ENCODE measurements at places on chromosomes 2 and 18.

- no peak for DNase-seq
These were observed 43.0 kb downstream of the CCDC148 start for GRCh38 chr2:158413581-158413980.

DNA sequence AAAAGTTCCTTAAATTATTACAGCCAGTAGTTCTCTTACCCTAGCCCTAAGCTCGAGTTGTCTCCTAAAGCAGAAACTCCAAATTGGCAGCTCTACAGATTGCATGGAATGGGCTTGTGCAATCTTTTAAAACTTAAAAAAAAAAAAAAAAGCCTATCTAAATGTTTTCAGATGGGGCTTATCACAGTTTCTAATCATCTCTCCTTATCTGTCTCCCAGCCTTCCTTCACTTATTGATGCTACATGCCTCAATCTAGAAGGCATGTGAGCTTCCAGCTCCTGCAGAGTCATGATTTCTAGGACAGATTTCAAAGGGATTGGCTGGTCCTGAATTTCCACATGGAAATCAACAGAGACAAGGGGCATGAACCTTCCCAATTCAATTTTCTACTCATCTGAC is 33.1 kb upstream of the PELI1 start:
- DNase-seq: no peak

DNA sequence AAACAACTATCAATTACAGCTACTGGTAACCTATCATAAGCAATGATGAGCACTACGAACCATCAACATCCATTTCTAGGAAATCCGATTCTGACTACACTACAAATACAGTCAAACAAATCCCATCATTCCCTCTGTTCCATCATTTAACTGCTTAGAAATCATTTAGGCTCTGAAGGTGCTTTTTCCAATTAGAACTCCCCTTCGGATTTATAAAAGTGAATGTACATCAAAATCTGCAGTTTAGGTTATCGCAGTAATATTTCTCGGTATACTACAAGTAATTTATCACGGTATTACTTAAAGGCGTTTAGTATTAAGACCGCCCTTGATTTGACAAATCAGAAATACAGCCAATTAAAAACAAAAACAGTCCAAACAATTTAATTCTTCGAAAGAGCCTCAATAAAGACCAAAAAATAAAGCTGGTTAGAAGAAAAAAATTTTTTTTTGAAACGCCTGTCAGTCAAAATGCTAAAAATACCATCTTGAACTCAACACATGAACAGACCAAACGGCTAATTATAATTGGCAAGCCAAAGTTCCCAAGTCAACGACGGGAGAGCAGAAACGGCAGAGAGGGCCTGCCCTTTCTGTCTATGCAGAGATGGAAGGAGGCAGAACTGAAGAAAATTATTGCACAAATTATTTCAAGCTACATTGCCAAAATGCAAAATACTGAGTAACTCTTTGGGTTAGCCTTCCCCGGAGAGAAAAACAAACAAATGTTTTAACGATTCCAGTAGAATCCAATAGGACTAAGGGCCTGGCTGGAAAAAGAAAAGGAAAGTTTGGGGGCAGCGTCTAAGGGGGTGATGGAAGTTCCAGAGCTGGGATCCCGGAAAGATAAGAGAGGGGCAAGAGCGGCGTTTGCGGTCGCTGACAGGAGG is 1.2 kb downstream of the VPS54 start:
- no peak for DNase-seq

GRCh38 chr2:209771474-209772289 is at the start of gene UNC80:
UNC80 (plus strand) TSS chr2:209771832; CDS start chr2:209772073, 241 bp downstream.
- DNase-seq: peak; percentile 61

DNA sequence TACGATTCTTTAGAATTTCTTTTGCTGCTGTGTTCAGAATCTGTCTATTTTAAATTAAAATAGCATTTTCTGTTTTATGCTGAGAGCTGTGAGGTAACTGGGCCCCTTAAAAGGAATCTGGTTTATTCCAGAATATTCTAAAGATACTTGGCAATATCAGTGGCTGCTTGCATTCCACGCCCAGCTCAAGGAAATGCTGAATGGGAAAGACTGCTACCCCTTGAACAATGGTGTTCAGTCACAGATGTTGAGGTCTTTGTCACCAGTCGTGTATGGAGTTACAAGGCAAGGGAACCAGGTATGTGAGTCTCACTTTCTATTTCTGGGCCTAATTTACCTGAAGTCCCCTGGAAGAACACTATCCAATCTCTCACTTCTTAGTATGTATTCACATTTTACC is 377.9 kb upstream of the CDH7 start:
- no peak for DNase-seq

GRCh38 chr2:66649006-66649405 is 214.1 kb downstream of the MEIS1 start:
- no peak for DNase-seq

DNA sequence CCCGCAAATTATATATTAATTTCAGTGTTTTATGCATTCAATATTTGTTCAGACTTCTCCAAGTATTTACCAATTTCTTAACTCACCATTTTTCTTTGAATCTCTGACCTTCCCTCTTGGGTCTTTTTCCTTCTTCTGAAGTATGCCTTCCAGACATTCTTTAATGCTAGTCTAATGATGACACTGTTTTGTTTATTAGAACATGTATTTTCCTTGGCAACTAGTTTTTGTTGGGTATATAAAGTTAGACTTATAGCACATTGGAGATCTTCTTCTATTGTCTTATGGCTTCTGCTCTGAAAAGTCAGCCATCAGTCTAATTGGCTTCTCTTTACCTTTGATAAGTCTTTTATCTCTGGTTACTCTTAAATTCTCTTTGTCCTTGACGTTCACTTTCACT is 423.2 kb upstream of the NRP2 start:
- no peak for DNase-seq

- no peak for DNase-seq
These were observed 158.0 kb downstream of the ALK start for GRCh38 chr2:29763371-29763770.

DNA sequence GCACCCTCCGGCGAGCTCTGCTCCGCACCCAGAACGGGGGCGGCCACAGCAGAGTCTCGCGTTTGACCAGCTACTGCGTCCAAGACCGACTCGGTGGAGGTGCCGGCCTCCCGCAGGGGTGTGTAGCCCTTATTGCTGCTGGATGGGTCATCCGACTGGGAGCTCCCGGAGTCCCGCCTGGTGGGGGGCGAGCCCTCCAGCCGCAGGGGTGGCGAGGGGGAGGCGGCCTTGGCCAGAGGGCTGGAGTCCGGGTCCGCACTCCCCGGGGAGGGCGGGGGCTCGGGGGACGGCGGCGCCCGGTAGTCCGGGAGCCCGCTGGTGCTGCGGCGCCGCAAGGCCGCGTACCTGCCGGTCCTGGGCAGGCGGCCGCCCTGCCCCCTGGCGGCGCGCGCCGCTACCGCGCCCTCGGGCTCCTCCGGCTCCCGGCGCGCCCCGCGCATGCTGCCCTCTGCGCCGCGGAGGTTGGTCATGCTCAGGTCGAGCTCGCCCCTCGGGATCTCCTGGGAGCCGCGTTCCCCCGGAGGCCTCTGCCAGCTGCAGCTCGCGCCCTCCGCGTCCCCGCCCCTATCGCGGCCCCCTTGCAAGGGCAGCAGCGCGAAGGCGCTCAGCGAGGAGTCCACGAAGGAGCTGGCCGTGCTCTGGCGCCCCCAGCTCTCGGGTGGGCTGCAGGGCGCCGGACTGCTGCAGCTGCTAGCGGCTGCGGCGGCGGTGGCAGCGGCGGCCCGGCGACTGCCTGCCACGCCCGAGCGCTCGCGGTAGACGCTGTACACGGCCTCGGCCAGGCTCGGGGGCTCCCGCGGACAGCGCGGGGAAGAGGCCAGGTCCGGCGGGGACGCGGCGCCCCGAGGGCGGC is 4.8 kb downstream of the TMEM200C start:
- DNase-seq: peak; percentile 14

DNA sequence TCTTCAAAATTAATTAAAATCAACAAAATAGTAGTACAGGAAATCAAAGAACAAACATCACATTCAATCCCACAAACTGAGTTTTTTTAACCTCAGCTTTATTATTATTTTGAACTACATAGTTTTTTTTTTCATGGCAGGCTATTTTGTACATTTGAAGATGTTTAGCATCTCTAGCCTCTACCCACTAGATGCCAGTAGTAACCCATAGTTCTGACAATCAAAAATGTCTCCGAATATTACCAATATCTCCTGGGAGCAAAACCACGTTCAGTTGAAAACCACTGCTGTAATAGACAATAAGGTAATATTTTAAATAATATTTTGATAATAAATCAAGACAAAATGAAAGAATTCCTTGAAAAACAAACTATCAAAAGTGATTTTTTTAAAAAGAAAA is 702.6 kb upstream of the LRRTM1 start:
- DNase-seq: no peak

DNA sequence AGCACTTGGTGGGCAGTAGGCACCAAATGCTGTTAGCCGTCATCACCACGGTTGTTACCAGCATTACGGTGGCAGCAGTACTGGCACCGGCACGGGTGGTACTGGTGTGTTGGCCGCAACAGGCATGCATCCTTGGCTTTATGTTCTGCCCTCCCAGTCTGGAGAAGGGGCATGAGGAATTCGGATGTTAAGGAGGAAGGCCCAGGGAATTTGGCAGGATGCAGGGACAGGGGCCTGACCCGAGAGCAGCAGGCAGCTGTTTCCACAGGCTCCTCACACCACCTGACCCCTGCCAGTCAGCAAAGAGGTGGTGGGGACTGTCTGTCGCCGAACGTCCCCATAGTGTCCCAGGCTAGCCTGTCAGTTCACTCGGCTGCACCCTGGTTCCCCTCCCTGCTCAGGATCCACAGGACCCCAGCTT is 79.0 kb downstream of the EDAR start:
- DNase-seq: no peak

DNA sequence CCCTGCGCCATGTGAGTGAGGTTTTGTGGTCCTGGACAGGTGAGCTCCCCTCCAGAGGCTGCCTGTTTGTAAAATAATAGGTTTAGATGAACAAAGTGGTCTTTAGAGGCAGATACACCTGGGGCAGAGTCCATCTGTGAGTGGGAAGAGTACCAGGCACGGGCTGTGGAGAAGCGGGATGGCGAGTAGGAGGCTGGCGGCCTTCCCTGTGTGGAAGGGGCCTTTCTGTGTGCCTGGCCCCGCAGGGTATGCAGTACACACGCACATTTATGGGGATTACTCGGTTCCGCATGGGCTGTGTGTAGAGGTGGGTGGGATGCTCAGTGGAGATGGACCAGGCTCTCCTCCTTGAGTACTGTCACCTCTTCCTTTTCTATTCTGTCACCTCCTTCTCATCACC is 64.1 kb downstream of the AGAP1 start:
- DNase-seq: no peak

DNA sequence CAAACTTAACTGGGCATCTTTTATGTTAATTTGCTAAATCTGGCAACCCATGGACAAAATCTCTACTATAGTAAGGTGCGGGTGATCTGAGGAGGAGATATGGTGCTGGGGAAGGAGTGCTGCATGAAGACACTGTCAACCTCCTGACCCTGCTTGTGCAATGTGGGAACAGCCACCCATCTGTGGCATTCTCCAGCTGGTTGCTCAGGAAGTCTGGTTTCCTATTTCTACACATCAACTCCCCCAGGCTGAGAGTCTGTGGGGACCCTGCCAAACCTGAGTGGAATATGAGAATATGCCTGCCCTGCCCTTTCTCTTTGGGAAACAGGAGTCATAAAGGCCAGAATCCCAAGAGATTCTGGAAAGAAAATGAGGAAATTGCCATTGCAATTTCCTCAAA is 60.1 kb upstream of the PAX3 start:
- no peak for DNase-seq

DNA sequence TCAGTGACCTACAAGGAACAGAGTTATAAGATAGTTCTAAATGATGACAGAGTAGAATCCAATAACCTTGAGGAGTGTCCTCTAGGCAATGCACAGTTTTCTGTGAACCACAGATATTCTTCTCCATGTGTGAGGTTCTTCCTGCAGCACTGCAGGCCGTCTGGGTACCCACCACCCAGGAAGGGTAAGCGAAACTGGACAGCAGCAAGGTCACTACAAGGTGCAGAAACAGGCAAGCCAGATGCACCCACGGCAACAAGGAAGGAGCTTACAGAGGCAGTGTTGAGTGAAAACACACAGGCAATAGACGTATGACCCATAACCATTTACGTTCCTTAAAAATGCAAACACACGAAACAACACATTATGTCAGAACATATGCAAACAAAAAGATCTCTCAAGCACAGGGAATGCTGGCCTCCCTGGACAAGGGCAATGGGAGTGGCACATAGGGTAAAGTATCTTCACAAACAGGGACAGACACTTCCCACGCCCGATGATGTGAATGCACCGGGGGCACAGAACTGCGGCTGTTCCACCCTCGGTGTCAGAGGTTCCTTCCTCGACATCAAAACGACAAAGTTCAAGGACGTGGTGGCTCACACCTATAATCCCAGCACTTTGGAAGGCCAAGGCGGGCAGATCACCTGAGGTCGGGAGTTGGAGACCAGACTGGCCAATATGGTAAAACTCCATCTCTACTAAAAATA is 84.1 kb downstream of the NDUFA10 start:
- DNase-seq: no peak

DNA sequence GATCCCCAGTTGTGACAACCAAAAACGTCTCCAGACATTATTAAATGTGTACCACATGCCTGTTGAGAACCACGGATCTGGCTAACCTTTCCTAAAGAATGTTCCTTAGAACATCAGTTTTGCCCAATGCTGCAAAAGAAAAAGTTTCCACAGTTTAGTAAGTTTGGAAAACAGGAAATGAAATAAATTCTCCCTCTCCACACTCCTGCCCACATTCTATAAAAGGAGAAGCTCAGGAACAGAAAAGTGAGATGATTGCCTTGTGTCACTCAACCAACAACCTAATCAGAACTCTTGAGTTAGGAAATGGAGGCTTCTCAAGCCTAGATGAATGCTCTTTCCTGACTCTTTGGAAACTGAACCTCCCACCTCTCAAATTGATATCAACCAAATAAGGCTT is 56.1 kb upstream of the NFE2L2 start:
- DNase-seq: no peak

- DNase-seq: no peak
These were observed 371.6 kb upstream of the CHST9 start for GRCh38 chr18:27556741-27557140.

GRCh38 chr2:29215073-29215472 is 99.9 kb downstream of the CLIP4 start:
- DNase-seq: no peak

DNA sequence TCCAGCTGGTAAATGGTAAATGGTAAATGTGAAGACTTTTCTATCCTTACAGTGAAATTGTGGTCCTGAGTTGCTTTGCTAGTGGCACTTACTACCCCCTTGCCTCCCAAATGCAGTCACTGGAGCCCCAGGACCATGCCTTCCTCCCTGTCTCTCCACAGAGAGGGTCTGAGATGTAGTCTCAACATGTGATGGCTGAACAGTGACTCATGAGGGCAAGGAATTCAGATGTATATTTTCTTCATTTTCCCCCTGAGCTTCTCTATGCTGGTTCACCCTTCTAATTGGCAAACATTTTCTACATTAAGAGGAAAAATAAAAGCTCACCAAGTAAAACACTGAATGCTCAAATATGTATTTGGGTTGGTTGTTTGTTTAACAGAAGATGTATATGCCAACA is 232.0 kb downstream of the SH3BP4 start:
- no peak for DNase-seq

DNA sequence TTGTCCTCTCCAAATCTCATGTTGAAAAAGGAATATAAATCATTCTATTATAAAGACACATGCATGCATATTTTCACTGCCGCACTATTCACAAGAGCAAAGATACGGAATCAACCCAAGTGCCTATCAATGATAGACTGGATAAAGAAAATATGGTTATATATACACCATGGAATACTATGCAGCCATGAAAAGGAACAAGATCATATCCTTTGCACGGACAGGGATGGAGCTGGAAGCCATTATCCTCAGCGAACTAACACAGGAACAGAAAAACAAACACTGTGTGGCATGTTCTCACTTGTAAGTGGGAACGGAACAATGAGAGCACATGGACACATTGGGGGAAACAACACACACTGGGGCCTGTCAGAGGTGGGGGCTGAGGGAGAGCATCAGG is 28.1 kb upstream of the PARD3B start:
- no peak for DNase-seq

Measured in head of caudate nucleus (tissue), 42 donors.